ENCODE measurements at places on chromosomes 7 and 10. TPM values are rescaled to one million over a fixed set of nuclear protein-coding genes. Genes with fewer than 3 reads are reported as not detected.

TRIM73 gene
- total RNA-seq, result 0.86 TPM

DNA sequence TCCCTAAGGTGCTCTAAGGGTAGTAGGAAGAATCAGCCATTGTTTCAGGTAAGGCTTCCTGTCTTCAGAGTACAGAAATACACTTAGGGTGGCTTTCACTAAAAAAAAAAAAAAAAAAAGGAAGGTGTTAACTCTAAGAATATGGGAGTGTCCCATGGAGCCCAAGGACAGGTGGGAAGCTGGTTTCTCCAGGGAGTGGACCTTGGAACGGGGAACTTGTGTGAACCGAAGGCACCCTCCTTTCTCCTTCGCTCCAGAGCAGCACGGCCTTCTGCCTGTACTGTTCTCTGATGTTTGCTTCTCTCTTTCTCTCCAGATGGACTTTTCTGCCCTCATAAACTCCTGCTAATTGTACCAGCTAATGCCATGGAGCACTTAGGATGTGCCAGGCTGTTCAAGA lies 6.2 kb downstream of the OPALIN start:
- DNase-seq, result no peak

GRCh38 chr7:87474533-87475358 lies 734 bp downstream of the ABCB4 start:
- DNase-seq, result peak; percentile 3

- DNase-seq, result peak; percentile 17
Observed at GRCh38 chr7:100875356-100875751, 451 bp downstream of the SRRT start.
